ENCODE measurements at places on chromosomes 16 and 17.

DNA sequence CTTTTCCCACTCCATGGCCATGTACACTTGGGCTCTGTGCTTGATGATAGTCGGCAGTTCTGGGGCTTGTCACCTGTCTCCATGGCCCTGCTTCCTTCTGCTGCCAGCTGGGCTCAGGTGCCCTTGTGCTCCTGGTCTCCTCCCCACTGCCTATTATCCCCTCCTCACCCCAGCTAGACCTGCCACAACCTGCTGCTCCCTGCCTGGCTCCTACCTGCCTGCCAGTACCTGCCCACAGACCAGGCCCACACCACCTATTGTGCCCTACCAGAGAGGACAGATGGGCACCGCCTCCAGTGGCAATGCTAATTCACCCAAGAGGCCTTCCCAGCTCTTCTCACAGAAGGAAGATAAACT, 538 bp upstream of the RAPGEFL1 start:
- no peak for DNase-seq

DNA sequence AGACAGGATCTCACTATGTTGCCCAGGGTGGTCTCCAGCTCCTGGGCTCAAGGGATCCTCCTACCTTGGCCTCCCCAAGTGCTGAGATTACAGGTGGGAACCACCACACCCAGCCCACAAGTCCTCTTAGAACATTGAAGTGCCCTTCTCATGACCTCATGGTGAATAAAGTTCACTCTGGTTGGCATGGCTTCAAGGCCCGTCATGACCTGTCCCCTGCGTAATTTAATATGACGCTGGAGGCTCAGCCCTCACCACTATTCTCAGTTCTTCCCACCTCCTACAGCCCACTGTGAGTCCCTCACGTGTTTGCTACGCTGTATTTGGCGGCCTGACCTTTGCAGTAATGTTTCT, 1.9 kb downstream of the ENDOV start:
- no peak for DNase-seq

- no peak for DNase-seq
These were observed 93.1 kb downstream of the SPACA3 start for GRCh38 chr17:33084755-33085154.

- no peak for DNase-seq
These were observed 60.2 kb upstream of the PHOSPHO1 start for GRCh38 chr17:49290690-49291359.

GRCh38 chr17:9356488-9356911, 219.1 kb downstream of the STX8 start:
- peak; percentile 57 for DNase-seq

- DNase-seq = no peak
These were observed 29.5 kb downstream of the KAT7 start for GRCh38 chr17:49817993-49818392.

DNA sequence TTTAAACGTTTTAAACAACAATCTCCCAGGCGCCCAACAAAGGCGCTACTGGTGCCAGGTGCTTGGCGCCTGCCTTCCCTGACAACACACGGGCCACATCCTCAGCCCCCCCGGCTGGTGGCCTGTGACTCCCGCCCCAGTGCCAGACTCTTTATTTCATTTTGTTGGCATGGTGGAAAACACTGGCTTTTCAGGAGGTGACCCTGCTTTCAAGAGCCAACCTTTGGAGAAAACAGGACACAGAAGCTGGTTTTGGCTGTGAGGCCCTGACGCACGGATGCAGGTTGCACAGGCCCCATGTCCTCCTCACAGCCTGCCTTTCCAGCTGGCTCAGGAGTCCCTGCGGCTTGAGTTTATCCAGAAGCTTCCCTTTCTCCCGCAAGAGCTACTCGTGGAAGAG, 100.0 kb downstream of the METRNL start:
- no peak for DNase-seq

DNA sequence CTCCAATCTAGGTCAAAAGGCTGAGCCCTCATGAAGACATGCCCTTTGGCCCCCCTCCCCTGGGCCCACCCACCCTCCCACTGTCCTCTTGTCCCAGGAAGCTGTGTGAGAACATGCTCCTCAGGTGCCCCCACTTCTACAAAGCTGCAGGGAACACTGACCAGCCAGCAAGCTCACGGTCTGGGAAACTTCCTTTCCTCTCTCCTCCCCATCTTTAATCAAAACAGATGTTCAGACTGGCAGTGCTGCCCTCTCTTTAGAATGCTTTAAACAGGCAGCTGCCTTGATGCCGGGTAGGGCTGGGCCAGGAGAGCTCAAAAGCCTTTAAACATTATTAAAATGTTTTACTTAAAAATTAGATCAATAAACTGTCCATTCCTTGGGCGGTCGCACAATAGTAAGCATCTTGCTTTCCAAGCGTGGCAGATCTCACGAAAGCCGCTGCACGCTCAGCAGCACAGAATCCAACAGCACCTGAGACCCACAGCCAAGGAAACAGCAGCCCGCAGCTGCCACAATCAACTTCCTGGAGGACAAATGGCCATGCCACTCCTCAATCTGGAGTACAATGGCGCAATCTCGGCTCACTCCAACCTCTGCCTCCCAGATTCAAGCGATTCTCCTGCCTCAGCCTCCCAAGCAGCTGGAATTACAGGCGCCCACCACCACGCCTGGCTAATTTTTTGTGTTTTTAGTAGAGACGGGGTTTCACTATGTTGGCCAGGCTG, 399.2 kb downstream of the SLC39A11 start:
- no peak for DNase-seq

DNA sequence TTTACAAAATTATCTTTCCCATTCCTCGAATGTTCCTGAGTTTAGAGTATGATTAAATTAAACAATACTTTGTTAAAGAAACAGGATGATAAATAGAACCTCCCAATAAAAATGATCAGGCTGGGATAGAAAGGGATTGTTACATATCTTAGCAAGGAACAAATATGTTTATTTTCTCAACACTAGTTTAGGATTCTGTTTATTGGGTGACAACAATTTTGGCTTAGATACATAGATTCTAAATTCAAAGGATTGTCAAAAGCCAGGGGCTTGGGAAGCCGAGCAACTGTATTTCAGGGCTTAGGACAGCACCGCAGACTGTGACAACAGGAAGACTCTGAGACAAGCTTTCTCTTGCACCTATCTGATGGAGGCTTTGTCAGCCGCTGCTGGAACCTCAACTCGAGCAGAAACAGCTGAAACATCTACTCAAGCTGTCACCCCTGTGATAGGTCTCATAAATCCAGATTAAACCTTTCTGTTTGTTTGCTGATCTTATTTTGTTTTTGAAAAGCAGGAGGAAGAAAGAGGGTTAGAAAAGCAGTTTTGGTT, 562.8 kb upstream of the ZFHX3 start:
- no peak for DNase-seq

GRCh38 chr16:17845031-17845430, 374.3 kb upstream of the XYLT1 start:
- DNase-seq = peak; percentile 12

- no peak for DNase-seq
These were observed 44.3 kb downstream of the LCMT1 start for GRCh38 chr16:25155553-25156460.

GRCh38 chr17:4739122-4740024, at the start of the genes CXCL16 and ZMYND15:
Gene CXCL16, minus strand, starts transcription at chr17:4739928. Its CDS starts 589 bp downstream, at chr17:4739339.
Gene ZMYND15, plus strand, starts transcription at chr17:4739833. Its CDS starts 716 bp downstream, at chr17:4740549.
- DNase-seq = peak; percentile 26
